ENCODE measurements at places on chromosomes 2 and 18. TPM values are rescaled to one million over a fixed set of nuclear protein-coding genes. Genes with fewer than 3 reads are reported as not detected.

Gene KCNIP3
- 15.2 TPM for polyA plus RNA-seq

DNA sequence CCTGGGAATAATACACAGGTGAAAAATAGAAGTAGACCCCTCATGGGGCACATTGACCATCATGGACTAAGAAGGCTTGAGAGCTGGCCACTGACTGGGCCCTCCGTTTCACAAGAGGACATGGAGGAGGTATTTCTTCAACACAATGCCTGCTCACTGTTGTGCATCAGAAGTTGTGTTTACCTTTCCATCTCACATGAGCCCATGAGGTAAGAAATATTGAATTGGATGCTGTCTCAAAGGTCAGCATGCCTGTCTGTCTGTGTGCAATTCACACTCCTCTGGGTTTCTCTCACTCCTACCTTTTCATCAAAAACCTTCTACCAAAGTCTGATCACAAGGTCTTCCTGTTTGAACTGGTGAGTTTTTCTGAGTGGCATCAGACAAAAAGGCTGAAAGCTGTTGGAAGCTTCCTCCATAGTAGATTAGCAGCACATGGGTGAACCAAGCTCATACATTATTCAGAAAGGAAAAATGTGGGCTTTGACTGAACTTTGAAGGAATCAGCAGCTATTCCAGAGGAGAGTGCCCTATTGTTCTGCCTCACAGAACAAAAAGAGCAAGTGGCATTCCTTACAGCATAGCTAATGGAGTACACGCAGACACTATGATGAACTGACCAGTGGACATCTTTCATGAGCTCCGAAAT lies 143.2 kb upstream of the RND3 start:
- DNase-seq: no peak

GRCh38 chr2:669323-669722 lies 7.9 kb downstream of the TMEM18 start:
- no peak for DNase-seq

DNA sequence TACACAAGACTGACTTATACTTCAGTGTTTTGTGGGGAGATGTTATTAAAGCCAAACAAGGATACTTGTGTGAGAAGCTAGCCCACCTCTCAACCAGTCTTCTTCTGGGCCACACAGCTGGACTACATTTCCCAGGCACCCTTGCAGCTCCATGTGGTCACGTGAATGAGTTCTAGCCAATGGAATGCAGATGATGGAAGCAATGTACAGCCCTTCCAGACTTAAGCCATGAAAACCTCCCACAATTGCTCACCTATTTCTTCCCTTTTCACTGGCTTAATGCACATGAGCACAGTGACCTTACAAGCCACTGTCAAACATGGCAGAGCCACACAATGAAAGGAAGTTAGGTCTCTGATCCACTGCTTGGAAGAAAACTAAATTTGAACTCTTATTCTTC lies 20.4 kb upstream of the FEZ2 start:
- DNase-seq: peak; percentile 16

- no peak for DNase-seq
Measured at GRCh38 chr2:170142502-170142901, 35.4 kb upstream of the MYO3B start.

Gene CXCR4
- polyA plus RNA-seq: 52.8 TPM

Gene ANKRD39
- 8.4 TPM for polyA plus RNA-seq

- no peak for DNase-seq
Measured at GRCh38 chr2:135948642-135949355, 36.6 kb downstream of the DARS1 start.

GRCh38 chr2:75099521-75099922 lies 99.8 kb downstream of the TACR1 start:
- DNase-seq: no peak

DNA sequence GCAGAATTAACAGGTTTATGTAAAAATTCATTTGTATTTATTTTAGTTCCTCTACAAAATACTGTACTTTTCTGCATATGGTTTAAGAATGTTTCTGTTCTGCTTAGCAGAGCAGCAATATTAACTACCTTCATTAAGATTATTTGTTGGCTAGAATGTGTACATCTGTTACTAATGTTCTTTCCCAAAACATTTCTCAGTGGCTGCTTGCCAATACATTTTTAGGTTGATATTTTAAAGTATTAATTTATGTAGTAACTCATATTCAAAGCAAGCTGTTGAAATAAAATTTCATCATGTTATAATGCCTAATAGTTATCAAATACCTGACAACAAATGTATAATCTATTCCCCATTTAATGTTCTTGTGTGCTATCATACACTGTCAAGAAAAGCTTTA lies 40.3 kb downstream of the PRKD3 start:
- DNase-seq: no peak

Gene ALK
- 0.26 TPM for polyA plus RNA-seq

- no peak for DNase-seq
Measured at GRCh38 chr2:26938399-26939118, 31.9 kb upstream of the MAPRE3 start.

Gene GCFC2
- 36.8 TPM for polyA plus RNA-seq

DNA sequence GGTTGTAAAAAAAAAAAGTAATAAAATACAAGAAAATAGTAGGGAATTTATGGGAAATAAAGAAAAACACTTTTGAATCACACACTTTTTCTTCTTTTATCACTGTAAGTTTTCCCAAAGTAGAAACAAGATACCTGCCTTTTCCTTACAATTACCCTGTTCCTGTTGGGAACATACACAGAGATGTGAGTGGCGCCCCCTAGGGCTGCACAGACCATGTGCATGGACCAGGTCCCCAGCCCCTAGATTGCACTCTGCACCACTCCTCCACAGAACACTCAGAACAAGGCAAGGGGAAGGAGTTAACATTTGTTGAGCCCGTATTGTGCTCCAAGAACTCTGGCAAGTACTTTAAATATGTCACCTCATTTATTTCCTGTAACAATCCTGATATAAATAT lies 118.7 kb upstream of the NRP2 start:
- DNase-seq: no peak

Gene ZCCHC2
- polyA plus RNA-seq: 13.1 TPM

GRCh38 chr2:101892377-101892776 lies 99.4 kb upstream of the IL1R2 start:
- DNase-seq: no peak

DNA sequence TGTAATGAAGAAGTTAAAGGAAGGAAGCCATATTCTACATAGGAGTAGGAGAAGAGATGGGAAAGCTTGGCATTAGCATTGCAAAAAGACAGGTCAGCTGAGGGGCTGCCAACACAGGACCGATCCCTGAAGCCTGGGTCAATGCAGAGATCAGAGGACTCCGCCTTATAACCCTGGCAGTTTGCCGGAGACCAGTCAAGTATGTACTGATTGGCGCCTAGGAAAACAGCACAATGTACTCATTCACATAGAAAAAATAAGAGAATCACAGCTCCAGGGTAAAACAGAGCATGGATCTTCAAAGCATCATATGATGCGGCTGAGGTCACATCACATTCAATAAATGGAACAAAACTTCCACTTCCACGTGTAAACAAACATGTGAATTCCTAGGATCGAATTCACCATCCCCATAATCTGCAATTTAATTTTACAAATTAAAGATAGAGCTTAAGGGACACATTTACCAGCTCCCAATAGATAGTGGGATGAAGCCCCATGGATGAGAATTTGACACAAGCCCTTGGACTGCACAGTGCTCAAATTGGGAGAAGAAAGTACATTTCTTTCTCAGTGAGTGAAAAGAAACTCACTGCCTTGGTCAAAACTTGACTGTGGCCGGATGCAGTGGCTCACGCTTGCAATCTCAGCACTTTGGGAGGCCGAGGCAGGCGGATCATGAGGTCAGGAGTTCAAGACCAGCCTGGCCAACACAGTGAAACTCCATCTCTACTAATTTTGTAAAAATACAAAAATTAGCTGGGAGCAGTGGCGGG lies 135.0 kb upstream of the KLHL14 start:
- no peak for DNase-seq

DNA sequence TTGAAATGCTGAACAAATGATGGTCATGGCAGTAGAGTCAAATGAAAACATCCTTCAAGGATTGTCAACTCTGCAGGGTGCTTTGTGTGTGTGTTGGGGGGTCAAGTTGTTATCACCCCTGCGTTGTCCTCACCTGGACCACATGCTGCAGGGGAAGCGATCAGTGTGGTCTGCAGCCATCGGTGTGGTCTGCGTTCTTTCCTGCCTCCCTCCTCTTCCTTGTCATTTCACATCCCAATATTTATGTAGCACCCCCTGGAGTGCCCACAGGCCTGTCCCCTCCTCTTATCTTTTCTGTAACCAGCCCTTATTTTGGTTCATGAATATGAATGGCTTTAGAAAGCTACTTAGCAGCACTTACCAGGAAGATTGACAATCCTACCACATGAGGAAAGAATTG lies 38.9 kb downstream of the UGP2 start:
- no peak for DNase-seq

Gene CNDP1
- 2.0 TPM for polyA plus RNA-seq

Gene TUBA3E
- 0.13 TPM for polyA plus RNA-seq

Gene RMDN2
- 11.7 TPM for polyA plus RNA-seq

- no peak for DNase-seq
Measured at GRCh38 chr2:28025123-28025522, 134.6 kb downstream of the BABAM2 start.

Gene POLE4
- 49.7 TPM for polyA plus RNA-seq

Gene MROH2A
- 0.13 TPM for polyA plus RNA-seq

- peak; percentile 64 for DNase-seq
Measured at GRCh38 chr2:163347982-163348856, 387.6 kb downstream of the FIGN start.

Gene SOCS6
- polyA plus RNA-seq: 27.9 TPM

- DNase-seq: no peak
Measured at GRCh38 chr2:160281213-160281612, 81.1 kb upstream of the ITGB6 start.

Data from right renal pelvis (tissue), 4 donors.